Gastrocnemius medialis (tissue), 4 donors: ENCODE measurements at places on chromosomes 11 and 22.

DNA sequence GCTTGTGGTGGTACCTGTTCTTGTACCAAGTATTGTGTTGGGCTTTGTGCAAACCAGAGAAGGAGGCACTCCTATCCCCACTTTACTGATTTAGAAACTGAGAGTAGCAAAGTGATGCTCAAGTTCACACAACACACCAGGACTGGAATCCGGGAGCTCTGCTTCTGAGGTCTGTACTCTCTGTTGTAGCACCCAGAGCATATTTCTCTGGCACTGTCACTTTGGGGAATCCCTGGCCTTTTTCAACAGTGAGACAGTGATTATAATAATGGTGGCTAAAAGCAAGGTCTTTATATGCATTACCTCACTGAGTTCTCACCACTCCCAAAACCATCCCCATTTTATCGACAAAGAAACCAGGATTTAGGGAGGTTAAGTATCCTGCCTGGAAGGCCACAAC lies 362.4 kb downstream of the TENM4 start:
- DNase-seq = no peak

GRCh38 chr11:63504933-63505586 lies 824 bp upstream of the LGALS12 start:
- DNase-seq = peak; percentile 45

DNA sequence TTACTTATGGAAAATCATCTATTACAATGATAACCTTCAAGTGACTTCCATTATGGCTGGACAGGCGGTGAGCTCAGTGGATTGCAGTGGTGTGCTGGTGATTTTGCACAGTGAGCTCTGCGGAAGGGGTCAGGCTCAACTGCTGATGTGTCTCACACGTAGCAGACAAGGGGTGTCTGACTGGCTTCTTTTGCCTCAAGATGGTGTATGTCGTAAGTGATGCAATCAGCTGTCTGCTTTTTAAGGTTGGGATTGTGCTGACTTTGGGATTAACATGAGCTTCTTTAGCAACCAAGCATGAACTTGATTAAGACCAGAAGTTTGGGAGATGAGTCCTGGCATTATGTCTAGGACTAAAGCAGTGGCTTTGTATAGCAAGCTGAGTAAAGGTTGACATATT lies 49.5 kb downstream of the POLD3 start:
- no peak for DNase-seq

GRCh38 chr11:58652726-58653280 lies 30.3 kb downstream of the CNTF start:
- no peak for DNase-seq

DNA sequence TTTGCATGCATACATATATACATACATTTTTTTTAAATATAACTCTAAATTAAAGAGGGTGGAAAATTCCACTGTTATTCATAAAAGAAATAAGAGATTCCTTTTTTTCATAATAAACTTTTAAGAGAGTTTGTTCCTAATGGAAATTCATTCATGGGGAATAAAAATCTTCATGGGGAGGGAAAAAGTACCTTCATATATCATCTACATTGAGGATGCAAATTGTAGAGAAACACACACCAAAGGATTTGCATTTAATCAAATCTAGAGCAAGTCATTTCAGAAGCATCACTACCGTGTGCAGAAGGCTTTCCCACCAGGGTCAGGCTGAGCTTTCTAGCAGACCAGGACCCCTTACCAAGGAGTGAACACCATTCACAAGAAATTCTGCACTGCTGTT lies at the start of gene POU2AF2:
POU2AF2 (plus strand) TSS at position 301 of the 400 bp plus-strand sequence. CDS start 129 bp downstream, outside the sequence.
- no peak for DNase-seq

DNA sequence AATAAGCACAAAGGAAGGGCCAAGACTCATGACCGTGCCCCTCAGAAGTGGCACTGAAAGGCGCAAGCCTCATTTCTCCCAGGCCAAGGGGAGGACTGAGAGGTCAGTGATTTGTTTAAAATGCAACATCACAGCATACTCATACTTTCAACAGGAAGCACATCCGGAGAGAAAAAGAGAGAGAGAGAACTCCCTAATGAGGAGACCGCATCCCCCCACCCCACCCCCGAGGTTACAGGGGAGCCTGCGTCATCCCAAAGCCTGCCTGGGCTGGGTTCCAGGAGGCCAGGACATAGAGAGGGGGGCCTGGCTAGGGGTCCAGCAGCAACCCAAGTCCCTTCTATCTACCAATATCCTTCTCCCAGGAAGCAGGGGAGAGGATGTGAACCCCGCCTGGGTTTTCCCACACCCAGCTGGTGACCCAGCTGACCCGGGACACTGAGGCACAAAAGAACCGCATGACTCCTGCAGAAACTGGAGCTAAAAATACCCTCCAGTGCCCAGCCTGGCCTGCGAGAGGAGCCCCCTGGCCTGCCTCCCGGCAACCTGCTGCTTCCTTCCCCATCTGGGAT lies 3.8 kb downstream of the CSNK1E start:
- peak; percentile 61 for DNase-seq

DNA sequence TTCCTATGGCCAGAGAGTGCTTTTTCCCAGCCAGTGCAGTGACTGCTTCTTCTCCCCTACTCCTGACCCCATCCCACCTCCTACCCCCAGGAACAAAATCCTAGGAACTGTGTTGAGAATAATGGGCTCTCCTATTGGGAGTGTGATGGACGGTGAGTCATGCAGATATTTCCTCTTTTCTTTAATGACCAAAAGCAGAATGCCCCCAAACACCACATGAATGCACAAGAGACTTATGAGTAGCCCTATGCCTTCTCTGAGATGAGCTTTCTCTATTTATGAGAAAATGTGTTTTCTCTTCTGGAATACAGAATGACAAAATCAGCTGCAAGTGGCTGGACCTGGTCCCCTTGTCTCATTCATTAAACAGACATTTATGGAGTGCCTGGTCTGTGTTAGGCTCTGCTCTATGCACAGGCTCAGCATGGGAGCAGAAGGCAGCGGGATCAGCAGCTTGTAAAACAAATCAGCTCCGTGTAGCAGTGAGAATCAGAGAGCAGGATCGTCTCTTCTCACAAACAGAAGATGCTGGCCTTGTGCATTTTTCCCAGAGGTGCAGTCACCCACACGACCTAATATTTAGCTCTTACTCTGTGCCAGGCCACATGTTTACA lies 47.5 kb upstream of the GALNT18 start:
- no peak for DNase-seq

DNA sequence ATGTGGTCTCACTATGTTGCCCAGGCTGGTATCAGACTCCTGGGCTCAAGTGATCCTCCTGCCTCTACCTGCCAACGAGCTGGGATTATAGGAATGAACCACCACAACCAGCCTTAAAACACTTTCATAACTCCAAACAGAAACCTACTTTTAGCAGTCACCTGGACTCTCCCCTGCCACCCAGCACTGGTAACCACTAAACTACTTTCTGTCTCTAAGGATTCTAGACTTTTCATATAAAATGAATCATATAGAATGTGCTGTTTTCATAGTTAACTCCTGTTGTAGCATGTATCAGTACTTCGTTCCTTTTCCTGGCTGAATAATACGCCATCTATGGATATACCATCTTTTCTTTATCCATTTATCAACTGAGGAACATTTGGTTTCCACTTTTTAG lies 29.4 kb upstream of the PISD start:
- DNase-seq = no peak

DNA sequence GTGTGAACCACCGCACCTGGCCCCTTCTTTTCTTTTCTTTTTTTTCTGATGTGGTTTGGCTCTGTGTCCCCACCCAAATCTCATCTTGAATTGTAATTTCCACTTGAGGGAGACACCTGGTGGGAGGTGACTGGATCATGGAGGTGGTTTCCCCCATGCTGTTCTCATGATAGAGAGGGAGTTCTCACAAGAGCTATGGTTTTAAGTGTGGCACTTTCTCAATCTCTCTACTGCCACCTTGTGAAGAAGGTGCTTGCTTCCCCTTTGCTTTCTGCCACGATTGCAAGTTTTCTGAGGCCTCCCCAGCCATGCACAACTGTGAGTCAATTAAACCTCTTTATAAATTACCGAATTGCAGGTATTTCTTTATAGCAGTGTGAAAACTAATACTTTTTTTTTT lies 4.9 kb upstream of the TCN2 start:
- DNase-seq = no peak

DNA sequence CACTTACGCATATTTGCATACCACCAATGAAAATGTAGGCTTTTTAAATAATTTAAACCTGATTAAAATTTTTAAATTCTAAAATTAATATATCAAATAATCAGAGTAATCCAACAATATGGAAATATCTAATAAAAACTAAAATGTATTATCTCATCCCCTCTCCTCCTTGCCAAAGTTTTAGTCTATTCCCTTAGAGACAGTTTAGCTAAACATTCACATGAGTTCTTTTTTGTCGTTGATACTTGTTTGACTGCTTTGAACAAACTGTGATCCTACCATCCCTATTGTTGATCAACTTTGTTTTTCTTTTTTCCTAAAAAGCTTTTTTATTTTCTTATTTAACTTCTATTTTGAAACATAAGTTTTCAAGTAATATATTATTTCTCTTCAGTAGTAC lies 81.4 kb upstream of the PARVA start:
- no peak for DNase-seq

GRCh38 chr11:10918275-10918674 lies 60.4 kb upstream of the ZBED5 start:
- no peak for DNase-seq

GRCh38 chr11:113045146-113045545 lies 83.9 kb downstream of the NCAM1 start:
- DNase-seq = no peak

- no peak for DNase-seq
Observed at GRCh38 chr22:40641269-40641668, 4.8 kb upstream of the MRTFA start.

DNA sequence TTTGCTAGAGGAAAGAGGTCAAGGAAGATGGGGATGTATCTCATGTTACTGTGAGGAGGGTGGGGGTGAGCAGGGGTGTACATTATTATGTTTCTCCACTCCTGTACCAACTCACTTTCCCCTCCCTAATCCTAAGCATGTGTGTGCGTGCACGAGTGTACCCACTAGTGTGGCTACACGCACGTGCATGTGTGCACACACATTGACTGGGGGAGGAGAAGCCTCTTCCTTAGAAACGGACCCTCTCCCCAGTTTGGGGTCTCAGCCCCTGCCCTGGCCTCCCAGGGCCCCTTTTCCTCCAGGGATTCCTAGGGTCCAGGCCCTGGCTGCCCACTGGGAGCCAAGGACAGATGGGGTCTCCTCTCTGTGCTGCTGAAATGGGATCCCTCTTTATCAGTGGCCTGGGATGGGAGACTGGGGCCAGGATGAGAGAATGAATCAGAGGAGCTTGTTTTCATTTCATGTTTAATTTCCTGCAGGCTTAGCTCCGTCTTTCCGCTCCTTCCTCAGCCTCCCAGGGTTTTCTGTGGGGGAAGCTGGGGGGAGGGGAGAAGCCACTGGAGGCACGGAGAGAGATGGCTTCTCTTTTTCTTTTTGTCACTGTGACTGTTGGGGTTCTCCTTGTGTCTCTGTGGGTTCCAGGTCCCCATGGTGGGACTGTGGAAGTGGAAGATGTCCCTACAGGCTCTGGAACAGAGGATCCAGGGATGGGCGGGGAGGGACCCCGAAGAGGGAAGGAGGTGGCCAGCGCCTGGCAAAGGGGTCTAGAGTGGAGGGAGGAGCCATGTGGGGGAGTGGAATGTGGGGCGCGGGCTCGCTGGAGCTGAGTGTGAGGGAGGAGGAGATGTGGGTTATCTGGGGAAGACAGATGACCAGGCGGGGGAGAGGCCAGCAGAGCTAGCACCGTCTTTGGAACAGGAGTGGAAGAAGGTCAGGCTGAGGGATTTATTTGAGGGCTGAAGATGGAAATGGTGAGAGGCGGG lies 40.3 kb downstream of the ALX4 start:
- DNase-seq = no peak

- DNase-seq = no peak
Observed at GRCh38 chr11:134592391-134592990, 180.4 kb upstream of the B3GAT1 start.

DNA sequence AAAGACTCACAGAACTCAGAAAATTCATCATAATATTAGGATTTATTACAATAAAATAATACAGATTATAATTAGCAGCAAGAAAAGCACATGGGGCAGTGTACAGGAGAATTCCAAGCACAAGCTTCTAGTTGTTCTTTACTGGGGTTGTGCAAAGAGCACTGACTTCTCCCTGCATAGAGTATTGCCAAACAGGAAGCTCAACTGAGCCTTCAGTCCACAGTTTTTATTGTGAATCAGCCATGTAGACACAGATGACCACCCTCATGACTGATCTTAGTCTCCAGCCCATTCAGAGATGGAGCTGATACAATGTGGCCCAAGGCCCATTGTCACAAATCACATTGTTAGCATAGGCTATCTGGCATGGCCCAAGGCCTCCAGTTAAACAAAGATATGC lies 798.9 kb downstream of the KCNA4 start:
- DNase-seq = no peak

GRCh38 chr11:32379719-32380118 lies 55.6 kb downstream of the WT1 start:
- DNase-seq = no peak

- DNase-seq = no peak
Observed at GRCh38 chr11:119540370-119541125, 117.6 kb upstream of the THY1 start.

GRCh38 chr11:10617551-10617950 lies 49.1 kb upstream of the LYVE1 start:
- no peak for DNase-seq

GRCh38 chr11:119787074-119787461 lies 58.1 kb upstream of the NECTIN1 start:
- DNase-seq = no peak

DNA sequence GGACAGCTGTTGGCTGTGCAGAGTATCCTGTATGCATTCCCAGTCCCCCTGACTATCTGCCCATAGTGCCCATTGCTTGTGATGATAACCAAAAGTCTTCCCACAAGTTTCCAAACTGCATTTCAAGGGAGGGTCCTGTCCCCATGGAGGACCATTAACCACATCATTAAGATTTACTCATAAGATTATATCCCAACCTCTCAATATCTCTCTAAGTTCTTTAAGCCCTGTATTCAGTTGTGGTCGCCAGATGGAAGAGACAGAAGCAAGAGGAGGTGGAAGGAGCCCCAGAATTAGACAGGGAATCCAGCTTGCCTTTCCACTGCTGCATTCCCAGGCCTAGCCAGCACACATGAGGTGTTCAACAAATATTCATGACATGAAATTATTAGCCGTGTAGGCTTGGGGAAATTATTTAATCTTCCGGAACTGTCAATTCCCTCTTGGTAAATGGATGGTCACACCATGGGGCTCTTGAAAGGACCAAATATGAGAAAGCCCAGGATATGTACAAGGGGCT lies 42.6 kb upstream of the TIMP3 start:
- DNase-seq = no peak

DNA sequence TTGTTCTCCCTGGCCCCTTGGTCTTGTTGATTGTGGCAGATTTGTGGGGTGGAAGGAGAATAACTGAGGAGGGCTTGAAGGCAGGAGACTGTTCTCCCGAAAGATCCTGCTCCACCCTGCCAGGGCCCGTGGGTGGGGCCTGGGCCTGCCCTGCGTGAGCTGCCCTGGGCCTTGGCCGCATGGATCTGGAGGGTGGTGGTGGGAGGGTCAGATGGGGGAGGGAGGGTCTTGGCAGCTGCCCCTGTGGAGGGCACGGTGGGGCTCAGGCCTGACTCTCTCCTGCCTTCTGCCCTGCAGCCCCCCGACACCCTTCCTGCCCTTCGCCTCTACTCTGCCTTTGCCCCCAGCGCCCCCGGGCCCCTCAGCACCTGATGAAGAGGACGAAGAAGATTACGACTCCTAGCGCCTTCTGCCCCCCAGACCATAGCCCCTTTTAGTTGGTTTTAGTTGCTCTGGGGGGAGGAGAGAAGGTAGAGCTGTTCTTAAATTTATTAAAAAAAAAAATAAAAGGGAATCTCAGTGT lies 1.9 kb downstream of the DRAP1 start:
- DNase-seq = no peak

- DNase-seq = no peak
Observed at GRCh38 chr22:24518771-24519485, 23.8 kb downstream of the UPB1 start.
